ENCODE measurements at places on chromosomes 4 and X.
A peak's percentile ranks its signal among the peaks of the same experiment; 100 is the strongest.

DNA sequence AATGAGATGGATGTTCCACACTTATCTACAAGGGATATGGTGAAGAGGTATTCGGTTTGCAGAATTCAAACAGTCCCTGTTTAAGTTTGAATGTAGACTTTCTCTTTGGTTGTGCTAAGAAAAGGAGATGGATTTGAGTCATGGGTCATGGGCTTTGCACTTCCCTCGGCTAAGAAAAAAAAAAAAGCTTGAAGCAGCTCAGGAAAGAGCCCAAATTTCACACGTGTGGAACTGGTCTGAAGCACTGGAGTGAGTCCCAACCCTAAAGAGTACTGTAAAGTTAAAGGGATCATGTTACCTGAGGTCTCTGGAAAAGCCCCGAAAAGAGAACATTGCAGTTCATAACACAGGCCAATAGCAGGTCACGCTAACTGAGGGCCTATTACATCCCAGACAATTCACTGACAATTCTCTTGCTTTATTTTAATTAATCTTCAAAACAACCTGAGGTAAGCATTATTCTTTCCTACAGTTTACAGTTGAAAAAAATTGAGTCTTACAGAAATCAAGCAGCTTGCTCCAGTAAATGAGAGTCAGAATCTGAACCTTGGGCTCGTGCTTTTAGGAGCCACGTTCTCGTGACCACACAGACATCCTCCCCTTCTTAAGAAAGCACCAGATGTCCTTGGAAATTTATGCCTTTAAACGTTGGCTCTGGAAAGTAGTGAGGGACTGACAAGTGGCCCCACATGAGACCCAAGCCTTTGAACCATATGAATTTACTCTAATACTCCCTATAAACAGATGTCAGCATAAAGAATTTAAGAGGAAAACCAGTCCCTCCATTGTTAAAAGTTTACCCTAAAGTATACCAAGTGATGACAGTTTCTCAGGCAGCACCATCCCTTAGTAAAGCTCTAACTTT, 89.3 kb downstream of the MAD2L1 start:
- DNase-seq, result no peak

DNA sequence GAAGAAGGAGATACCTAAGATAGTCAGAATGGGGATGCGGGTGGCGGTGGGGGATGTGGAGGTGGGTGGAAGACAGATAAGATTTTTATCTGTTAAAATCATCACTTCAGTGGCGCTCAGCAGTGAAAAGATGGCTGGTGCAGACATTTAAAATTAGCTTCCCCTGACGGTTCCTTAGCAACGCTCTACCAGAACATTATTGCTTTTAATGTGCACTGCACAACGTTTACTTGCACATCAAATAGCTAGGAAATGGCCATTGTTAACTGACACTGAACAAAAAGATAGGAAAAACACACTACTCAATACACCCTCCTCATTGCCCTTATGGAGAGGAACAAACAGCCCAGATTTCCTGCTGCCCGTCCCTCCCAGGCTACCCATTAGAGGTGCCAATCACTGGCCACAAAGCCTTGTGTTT, 61.0 kb upstream of the FTHL17 start:
- peak; percentile 2 for DNase-seq

DNA sequence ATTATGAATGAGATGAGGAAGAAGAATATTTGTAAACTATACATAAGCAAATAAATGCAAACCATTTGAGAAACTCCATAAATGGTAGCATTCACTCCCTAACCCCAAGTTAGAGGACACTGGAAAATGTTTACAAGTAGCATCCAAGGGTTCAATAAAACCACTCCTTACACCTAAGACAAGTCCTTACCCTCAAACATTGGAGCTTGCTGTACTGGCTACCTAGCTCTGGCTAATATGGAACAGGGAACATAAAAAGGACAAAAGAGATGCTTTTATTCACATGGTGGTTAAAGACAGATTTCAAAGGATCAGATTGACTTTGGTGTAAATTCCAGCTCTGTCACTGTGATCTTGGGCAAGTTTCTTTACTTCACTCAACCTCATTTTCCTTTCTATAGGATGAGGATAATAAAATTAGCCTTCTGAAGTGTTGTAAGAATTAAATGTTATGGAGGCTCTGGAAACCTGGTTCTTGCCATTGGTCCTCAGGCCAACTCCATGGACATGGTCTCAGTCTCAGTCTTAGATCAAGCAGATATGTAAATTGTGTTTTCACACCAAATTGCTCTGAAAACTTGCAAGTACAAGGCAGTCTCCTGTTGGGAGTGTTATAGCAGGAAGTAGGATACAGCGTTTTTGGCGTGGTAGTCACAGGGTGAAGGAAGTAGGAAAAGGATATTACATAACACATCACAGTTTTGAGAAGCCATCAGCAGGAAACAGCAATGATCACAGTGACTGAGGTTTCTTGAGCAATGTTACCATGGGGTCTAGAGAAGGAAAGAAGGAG, 3.3 kb downstream of the CXCL1 start:
- DNase-seq, result no peak

DNA sequence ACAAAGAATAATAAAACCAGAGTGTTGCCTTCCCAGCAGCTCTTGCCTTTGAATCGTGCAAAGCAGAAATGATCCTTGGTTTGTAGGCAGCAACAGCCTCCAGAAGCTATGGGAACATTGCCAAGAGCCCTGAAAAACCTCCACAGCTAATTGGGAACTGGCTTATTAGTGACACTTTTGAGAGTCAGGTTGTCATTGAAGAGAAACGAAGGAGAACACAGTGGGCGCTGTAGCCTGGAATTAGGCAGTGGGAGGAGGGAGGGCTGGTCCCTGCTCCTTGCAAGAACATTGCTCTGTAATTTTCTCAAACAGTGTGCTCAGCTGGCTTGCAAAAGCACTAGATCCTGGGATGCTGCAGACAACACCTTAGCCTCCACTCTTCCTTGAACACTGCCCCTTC, 331.5 kb upstream of the EMCN start:
- DNase-seq, result no peak

GRCh38 chr4:60589425-60589824, 610.7 kb upstream of the ADGRL3 start:
- DNase-seq, result no peak

GRCh38 chrX:71945237-71945805, 34.7 kb downstream of the NHSL2 start:
- DNase-seq, result no peak

DNA sequence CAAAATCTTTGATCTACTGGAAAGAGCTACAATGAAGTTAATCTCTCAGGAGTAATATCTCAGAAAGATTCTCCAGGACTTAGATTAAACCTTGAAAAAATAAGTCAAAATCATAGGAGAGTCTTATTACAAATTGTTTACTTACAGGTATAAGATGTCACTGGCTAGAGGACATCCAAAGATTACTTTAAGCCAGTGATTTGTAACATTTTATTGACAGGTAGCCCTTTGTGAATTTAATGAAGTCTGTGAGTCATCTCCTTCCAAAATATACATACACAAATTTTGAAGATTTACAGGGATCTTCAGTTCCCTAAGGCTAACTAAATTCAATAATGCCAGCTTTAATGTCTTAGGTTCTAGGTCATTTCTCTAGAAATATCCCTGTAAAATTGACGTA, 359.7 kb downstream of the EPHA5 start:
- no peak for DNase-seq

DNA sequence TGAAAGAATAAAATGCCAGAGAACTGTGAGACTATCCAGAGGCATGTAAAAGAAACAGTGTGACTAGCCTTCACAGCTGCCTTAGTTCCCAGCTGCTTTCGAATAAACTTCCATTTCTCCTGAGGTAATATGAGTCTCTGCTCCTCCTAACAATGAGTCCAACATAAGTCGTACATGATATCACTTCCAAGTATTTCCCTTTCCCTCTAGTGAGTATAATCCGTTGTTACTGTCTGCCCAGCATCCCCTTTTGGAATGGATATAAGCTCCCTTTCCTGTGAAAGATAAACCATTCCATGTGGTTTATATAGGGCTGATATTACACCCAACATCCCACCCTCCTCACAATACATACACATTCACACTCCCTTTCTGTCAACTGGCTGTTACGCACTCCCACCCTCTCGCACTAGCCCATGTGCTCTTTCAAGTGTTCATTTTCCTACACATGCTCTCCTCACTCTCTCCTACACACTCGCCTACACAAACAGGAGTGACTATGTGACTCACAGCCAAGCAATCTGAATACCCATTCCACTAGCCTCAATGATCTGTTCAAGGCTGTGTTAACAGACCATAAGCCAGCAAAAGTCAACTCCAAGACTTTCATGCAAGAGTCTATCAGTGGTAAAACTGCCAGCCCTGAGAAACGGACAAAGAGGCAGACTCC, 5.0 kb downstream of the NAF1 start:
- peak; percentile 14 for DNase-seq

- DNase-seq, result no peak
Observed at GRCh38 chr4:40995850-40996249, 218.5 kb downstream of the APBB2 start.

DNA sequence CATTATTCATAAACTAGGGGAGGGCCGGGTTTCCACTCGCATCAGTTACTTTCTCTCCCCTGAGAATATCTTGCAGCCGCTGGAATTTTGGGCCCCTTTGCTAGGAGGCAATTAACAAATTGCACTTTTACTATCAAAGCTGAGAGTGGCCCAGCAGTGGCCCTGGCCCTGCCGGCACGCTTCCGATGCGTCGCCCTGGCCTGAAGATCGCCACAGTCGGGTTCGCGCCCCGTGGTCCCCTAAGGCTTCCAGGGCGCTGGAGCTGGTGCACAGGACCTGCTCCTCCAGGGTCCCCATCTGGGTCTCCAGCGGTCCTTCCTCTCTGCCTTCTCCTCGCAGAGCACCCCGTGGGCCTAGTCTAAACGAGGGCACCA, 486 bp upstream of the CWH43 start:
- DNase-seq, result no peak

GRCh38 chrX:51837921-51838320, 55.5 kb upstream of the MAGED1 start:
- no peak for DNase-seq

DNA sequence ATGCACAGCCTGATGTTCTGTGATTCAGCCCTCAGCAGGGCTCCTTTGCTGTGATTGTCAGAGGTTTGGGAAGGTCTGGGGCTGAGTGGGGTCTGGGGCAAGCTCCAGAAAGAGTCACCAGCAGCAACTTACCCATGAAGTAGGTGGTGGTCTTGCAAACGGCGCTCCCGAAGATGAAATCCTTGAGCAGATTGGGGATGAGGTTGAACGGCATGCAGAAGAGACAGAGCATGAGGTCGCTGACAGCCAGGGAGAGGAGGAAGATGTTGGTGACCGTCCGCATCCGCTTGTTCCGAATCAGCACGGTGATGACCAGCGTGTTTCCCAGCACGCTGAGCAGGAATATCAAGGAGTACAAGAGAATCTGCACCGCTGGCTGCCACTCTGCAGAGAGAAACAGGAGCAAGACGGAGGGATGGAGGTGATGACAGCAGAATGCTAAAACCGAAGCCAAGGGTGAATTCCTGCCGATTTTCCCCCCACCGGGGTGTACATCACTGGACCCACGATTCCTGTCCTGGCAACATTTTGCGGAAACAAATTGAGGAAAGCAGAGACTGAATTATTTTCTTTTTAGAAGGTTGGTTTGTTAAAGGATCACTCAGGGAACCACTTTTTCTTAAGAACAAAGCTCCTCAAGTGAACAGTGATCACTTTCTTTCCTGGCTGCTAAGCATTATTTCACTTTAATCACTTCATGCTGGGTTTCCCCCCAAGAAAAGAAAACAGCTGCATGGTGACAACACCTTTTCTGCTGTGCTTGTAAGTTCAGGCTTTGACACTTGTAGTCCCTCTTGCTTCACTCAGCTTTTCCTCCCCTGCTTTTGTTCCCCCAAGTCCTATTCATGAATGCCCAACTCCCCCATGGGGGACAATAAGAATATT, 941 bp downstream of the CCKAR start:
- no peak for DNase-seq

- DNase-seq, result no peak
Observed at GRCh38 chr4:127669691-127670090, 36.9 kb downstream of the INTU start.

- DNase-seq, result no peak
Observed at GRCh38 chr4:112753333-112753732, 116.4 kb downstream of the LARP7 start.

- DNase-seq, result no peak
Observed at GRCh38 chr4:35963974-35964515, 280.3 kb downstream of the ARAP2 start.

DNA sequence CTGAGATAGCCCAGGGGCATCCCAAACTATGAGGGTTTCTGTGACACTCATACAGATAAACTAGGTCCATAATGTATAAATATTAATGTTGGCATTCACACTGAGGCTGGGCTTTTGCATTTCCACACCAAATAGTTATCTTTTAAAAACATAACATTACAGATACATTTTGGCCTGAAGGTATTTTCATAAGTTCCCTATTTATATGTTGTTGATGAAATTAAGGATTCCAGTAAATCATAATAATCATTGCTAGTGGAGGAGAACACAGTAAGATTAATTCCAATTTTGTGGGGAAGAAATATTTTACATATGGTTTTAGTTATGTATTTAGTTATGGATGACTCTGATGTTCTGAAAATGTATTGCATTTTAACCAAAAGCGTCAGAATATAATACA, 479.6 kb downstream of the CCSER1 start:
- no peak for DNase-seq

Measured in activated CD4-positive, alpha-beta T cell treated with anti-CD3 and anti-CD28 coated beads, Interleukin-2, Interleukin-6, amounts not matched to agents 100 ng/mL and 50 ng/mL, durations not matched to agents 16 hours and 8 hours (primary cell).